ENCODE measurements at places on chromosomes 2 and 18.
A peak's percentile ranks its signal among the peaks of the same experiment; 100 is the strongest.

DNA sequence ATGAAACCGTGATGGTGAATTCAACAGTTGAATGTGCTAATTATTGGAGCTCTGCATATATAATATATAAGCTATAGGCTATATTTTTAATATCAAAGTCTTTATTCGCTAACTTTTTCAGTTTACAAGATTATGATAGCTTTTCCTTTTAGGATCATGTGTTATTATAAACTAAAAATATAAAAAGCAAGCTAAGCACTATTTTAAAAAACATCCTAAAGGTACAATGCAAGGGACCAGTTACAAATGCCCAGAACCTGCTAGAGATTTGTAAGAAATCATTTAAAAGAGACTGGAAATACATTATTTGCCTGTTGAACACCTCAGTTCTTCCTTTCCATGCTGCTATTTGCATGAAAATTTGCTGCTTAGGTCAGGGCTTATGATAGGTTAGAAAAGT lies 43.4 kb upstream of the EHBP1 start:
- no peak for DNase-seq

DNA sequence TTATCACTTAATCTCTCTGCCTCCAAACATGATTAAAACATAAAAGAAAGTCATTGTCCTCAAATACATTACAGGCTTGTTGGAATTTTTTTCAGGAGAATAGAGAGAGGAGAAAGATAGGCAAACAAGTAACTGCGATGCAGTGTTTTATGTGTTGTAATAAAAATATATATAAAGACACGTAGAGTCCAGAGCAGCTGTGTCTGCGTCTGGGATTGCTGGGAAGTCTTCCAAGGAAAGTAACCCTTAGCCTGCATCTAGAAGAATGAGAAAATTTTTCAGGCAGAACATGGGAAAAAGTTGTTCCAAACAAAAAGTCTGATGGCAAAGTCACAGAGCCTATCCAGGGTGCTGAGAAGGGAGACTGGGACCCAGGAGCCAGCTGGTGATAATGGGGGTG lies 91.8 kb upstream of the ST6GAL2 start:
- DNase-seq = no peak

DNA sequence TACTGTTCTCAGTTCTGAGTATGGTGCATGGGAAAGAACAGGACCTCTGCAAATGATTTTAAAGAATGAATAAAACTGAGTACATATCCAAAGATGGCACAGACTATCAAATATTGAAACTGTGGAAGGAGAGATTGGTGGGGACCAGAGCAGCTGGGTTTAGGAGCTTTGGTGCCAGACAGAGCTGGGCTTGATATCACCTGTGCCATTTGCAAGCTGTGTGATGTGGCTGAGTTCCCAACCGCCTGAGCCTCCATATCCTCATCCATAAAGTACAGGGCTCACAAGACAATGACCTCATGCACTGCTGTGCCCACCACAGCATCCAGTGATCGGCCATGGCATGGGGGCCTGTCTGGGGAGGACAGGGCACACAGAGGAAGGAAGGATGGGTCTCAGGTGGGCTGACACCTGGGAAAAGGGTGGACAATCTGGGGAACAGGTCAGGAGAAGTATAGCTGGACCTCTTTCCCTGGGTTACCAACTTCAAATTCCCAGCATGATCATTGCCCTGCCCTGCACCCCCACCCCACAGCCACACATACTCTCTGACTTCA lies 83.9 kb upstream of the RAB6C start:
- no peak for DNase-seq

DNA sequence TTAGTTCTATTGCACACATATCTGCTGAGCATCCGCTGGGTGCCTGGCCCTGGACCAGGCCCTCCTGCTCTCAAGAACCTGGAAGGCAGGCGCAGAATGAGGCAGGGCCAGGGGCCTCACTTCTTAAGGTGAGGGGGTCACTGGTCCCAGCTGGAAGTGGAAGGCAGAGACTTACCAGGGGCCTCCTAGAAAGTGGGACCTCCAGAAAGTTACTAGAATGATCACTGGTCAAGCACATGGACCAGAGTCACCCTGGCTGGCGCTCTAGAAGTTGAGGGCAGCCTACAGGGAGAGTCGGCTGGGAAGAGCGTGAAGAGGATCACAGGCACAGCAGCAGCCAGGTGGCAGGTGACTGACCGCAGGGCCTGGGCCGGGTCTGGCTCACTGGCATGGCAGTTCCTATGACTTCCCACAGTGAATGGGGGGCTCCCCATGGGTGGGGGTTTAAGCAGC lies 26.1 kb upstream of the MAL start:
- DNase-seq = no peak

DNA sequence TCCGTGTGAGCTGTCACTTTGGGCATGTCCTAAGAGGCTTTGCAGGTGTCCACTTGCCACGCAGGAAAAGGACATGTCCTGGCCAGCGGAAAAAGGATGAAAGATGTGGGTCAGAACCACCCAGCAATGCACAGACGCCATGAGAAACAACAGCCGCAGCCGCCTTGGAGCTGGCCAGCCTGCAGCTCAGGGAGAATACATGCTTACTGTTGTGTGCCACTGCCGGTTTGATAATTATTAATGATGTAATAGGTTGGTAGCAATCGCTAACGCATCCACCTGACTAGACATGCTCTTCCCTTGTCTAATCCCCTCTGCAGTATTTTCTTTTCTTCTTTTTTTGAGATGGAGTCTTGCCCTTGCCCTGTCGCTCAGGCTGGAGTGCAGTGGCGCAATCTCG lies 221.7 kb downstream of the HAUS1 start:
- no peak for DNase-seq

DNA sequence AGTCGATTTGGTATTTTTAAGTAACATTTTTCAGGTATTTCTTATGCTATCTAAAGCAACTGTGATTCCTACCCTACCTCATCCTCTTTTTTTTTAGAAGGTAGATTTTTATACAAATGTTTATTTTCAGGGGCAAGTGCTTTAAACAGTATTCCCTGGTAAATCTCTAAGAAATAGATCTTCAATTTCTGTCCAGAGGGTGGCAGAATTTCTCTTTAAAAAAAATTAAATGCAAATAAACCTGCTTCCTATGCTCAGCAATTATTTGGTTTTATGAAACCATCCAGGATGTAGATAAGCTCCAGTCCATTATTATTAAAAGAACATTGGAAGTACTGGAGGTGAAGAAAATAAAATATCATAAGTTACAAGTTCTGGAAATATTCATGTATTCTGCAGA lies 191.9 kb downstream of the MYO3B start:
- no peak for DNase-seq

GRCh38 chr18:9135081-9135911 lies 1.3 kb upstream of the ANKRD12 start:
- DNase-seq = no peak

DNA sequence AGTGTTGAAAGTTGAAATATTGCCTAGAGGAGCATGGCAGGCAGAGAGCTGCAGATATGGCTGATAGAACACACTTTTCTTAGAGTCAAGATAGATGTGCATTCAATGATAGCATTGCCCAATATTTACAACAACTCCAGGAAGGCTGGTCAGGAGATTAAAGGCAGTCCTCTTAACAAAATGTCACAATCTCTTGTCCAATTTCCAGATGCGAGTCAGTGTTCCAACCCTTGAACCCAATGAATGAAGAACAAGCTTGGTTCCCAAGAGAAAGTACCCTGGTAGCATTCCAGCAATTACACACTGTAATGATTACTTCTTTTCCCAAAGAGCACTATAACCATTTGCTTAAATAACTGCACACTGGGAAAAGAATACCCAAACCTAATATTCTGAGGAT lies 839.4 kb upstream of the VRK2 start:
- DNase-seq = no peak

GRCh38 chr2:232335859-232336215 lies 42.7 kb upstream of the ALPP start:
- no peak for DNase-seq

- no peak for DNase-seq
Measured at GRCh38 chr18:36303211-36303844, 5.8 kb downstream of the FHOD3 start.

DNA sequence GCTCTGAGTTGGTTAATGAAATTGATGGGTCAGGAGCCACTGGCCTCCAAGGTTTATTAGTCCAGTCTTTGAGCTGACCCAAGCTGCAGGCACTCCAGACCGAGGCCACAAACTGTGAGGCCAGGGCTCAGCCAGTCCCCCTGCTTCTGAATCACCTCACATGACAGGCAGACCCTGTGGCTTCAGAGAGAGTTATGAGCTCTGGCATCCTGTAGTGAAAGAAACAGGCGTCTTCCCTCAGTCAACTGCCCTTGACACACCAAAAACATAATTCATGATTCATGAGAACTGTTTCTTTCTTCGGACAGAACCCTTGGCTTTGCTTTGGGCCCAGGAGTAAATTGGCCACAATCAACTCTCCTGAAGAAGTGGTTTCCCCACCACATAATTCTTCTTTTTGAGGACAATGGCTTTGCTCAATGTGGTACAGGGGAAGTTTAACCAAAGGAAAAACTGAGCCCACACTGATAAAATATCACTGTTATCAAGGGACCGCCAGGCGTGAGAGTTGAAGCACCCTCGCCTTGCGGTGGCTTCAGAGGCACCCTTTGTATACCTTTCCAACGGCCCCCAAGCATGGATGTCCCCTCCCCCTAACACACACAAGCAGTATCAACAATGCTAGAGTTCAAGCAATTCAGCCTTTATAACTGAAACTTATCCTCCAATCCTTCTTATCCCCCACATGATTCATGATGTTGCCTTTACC lies 226.9 kb downstream of the CYRIA start:
- DNase-seq = no peak

GRCh38 chr2:20164734-20165478 lies 60.0 kb downstream of the SDC1 start:
- DNase-seq = no peak

- DNase-seq = no peak
Measured at GRCh38 chr2:202101026-202101579, 28.0 kb downstream of the KIAA2012 start.

GRCh38 chr2:53104263-53104662 lies 663.3 kb upstream of the CHAC2 start:
- peak; percentile 63 for DNase-seq

GRCh38 chr2:16971722-16972234 lies 306.1 kb upstream of the CYRIA start:
- no peak for DNase-seq

DNA sequence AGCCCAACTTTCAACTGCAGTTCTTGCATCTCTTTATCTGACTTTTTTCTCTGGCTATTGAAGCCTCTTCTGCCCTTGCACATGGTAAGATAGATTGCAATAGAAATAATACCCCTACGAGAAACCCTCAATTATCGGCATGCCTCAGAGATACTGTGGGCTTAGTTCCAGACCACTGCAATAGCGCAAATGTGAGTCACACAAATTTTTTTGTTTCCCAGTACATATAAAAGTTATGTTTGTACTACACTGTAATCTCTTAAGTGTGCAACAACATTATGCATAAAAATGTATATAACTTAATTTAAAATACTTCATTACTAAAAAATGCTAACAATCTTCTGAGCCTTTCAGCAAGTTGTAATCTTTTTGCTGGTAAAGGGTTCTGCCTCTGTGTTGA lies 124.7 kb downstream of the PDE1A start:
- no peak for DNase-seq

All from kidney epithelial cell (primary cell).